ENCODE measurements at places on chromosomes 5 and 9.
A peak's percentile ranks its signal among the peaks of the same experiment; 100 is the strongest.

- DNase-seq: peak; percentile 52
These were observed 7.0 kb upstream of the GADD45G start for GRCh38 chr9:89597711-89598362.

- DNase-seq: no peak
These were observed 3.2 kb downstream of the SH3RF2 start for GRCh38 chr5:145939540-145940065.

DNA sequence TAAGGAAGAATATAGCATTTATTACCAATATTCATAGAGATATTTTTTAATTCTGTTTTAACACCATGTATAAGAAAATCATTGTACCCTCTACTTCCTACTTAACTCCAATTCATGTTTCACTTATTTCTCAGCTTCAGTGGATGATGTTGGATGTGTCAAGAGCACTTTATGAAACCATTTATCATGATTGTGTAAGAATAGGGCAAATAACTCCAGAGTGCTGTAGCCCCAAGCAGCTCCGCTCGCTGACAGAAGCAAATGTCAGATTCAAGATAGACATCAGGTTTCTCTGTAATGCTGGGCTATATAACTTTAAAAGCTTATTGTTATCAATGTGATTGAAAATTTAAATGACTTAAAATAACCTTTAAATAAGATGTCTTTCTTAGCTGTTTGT is 50.4 kb downstream of the MAST4 start:
- DNase-seq: no peak

- no peak for DNase-seq
These were observed 35.2 kb upstream of the PAM start for GRCh38 chr5:102719886-102720285.

GRCh38 chr9:93479726-93480125 is 26.3 kb upstream of the FAM120AOS start:
- DNase-seq: no peak
